ENCODE measurements at places on chromosomes 3 and 15. TPM values are rescaled to one million over a fixed set of nuclear protein-coding genes. Genes with fewer than 3 reads are reported as not detected.

DNA sequence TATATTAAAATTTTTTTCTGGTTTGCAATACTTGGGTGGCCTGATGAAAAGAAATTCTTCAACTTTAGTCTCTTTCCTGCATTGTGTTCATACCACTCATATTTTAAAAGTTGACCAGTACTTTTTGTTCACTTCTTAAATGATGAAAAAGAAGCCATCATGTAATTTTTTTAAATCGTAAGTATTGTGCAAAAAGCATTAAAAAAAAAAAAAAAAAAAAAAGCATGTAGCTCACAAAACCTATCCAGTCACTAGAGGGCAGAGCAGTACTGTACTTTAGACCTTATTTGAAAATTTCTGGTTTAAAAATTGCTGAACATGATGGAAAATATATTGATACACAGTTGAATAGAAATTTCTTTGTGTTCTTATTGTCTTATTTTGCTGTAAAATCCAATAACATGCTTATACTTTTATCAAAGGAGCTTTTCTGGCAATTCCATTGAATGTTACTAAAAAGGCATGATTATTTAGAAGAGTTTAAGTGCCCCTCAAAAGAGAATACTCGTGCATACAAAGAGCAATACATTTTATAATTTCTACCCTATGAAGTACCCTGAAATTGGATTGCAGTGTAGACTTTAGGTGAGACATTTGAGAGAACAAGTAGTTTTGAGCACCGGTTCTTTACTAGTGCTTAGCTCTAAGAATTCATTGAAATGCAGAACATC, 137.7 kb downstream of the BBX start:
- no peak for DNase-seq

The CFAP161 gene
- total RNA-seq = 0.56 TPM

DNA sequence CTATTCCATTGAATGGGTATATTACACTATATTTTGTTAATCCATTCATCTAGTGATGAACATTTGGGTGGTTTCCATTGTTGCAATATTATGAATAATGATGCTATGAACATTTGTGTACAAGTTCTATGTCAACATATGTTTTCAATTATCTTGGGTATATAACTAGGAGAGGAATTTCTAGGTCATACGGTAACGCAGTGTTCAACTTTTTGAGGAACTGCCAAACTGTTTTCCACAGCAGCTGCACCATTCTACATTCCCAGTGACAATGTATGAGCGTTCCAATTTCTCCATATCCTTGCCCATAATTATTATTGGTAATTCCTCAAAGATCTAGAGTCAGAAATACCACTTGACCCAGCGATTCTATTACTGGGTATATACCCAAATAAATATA, 24.1 kb upstream of the RORA start:
- DNase-seq = no peak

The GPR160 gene
- total RNA-seq = 9.8 TPM

- DNase-seq = no peak
Measured at GRCh38 chr3:117512975-117513374, 803.4 kb downstream of the TUSC7 start.

DNA sequence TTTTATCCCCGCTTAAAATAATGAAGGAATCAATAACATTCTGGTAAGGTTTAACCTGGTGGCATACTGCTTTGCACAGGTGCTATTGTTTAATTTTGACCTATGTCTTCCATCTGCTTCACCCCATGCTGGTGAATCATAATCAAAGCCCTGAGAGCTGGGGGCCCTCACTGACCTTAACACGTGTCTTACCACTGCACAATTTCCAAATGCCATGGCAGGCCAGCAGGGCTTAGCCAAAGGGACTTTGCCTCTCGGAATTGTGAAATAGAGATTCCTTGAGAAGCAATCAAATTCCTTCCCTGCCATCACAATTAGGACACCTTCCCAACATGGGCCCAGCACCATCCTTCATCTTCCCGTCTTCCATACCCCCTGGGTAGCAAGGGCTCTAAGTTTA, 242.6 kb upstream of the THBS1 start:
- DNase-seq = no peak

- DNase-seq = no peak
Measured at GRCh38 chr15:44489464-44489863, 47.5 kb upstream of the EIF3J start.
